NCI-H460 (cell line): ENCODE measurements at places on chromosomes 5 and 9. TPM values are rescaled to one million over a fixed set of nuclear protein-coding genes. Genes with fewer than 3 reads are reported as not detected.

TSPAN17 gene
- total RNA-seq, result 25.0 and 33.8 TPM in 2 replicates

ADAMTS13 gene
- 0.40 and 1.1 TPM in 2 replicates for total RNA-seq

GRXCR2 gene
- total RNA-seq, result not detected in 2 replicates

RANBP17 gene
- 11.7 and 11.9 TPM in 2 replicates for total RNA-seq

GABRP gene
- not detected in 2 replicates for total RNA-seq

PHAX gene
- 46.8 and 62.6 TPM in 2 replicates for total RNA-seq

OLFML2A gene
- total RNA-seq, result 60.6 and 63.6 TPM in 2 replicates

SPINK4 gene
- total RNA-seq, result not detected in 2 replicates

PCDHGB2 gene
- total RNA-seq, result 1.8 and 2.0 TPM in 2 replicates

CDH9 gene
- not detected in 2 replicates for total RNA-seq

ATG12 gene
- total RNA-seq, result 59.8 and 82.9 TPM in 2 replicates

EMB gene
- 21.7 and 23.4 TPM in 2 replicates for total RNA-seq

TMEM267 gene
- total RNA-seq, result 59.3 and 65.6 TPM in 2 replicates

FCN2 gene
- not detected in 2 replicates for total RNA-seq

PRUNE2 gene
- total RNA-seq, result 0.27 and 0.35 TPM in 2 replicates

CDKN2A gene
- not detected in 2 replicates for total RNA-seq

PCSK1 gene
- 2.0 and 3.2 TPM in 2 replicates for total RNA-seq

ZNF883 gene
- total RNA-seq, result not detected in 2 replicates

LIX1 gene
- not detected in 2 replicates for total RNA-seq

PLAC8L1 gene
- not detected in 2 replicates for total RNA-seq

ITK gene
- 0.07 and 0.46 TPM in 2 replicates for total RNA-seq

NPR3 gene
- total RNA-seq, result 21.3 and 21.5 TPM in 2 replicates

ANKRD33B gene
- total RNA-seq, result 7.2 and 8.4 TPM in 2 replicates

NIPAL4 gene
- total RNA-seq, result 0.23 and 0.32 TPM in 2 replicates

PTGS1 gene
- 1.5 and 1.9 TPM in 2 replicates for total RNA-seq
